ENCODE measurements at places on chromosomes 7 and 10.

DNA sequence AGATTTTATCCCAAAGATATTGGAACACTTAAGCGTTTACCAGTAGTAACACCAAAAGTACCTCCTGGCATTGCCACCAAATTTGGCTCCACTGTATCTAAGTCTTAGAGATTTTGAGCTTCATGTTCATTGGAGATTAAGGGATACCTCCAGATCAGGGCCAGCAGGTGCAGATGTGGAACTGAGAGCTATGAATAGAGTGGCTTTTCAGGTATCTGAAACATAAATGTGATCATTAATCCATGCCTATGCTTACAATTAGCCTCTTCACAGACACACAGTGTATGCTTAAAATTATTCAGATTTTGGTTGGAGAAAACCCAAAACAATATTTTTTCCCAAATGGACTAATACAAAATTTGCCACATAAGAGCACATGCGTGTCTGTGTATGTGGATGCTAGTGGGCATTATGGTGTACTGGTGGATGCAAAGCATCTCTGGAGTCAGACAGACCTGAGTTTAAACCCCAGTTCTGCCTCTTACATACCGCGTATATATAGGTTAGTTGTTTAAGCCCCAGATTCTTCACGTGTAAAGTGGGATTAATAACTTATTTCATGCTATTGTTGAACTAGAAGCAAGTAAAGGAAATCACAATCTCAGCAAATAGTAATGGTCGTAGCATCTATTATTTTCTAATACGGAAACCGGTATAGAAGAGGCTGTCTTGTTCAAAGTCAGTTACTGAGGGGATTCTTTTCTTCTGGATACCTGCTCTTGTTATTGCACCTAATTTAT is 6.8 kb upstream of the LRRC4 start:
- DNase-seq: no peak

- no peak for DNase-seq
Measured at GRCh38 chr7:1331561-1332467, 99.1 kb downstream of the UNCX start.

GRCh38 chr7:117656806-117657205 is 177.0 kb downstream of the CFTR start:
- no peak for DNase-seq

- DNase-seq: peak; percentile 68
Measured at GRCh38 chr10:77318739-77319138, 318.9 kb downstream of the KCNMA1 start.

DNA sequence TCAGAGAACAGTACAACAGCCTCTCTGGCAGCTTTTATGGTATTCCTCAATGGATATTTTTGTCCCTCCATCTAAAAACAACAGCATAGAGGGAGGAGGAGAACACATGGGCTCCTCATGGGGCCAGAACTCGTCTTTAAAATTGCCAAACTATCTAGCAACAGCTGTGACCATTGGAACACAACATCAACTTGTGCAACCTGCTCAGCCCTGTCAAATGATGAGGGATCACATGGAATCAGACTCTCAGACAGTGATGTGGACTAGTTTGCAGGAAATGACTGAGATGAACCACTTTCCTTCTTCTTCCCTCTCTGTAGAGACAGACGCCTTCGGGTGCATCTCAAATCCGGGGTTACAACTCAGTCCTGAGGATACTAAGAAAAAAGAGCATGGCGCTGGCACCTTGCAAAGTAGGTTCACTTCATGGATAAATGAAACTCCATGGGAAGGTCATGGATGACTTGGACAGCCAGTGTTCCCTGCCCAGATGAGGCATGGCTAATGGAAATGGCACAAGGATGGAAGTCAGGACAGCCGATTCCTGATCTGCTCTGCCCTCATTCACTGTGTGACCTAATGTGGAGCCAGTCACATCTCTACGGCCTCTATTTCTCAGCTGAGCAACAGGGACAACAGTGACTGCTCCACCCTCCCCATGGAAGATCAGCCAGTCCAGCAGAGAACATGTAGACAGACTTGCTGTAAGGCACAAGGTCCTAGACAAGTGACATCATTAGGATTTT is 24.6 kb upstream of the DGKI start:
- no peak for DNase-seq

GRCh38 chr10:14838582-14839304 is 637 bp downstream of the HSPA14 start:
- DNase-seq: peak; percentile 35

- DNase-seq: no peak
Measured at GRCh38 chr7:129896568-129897382, 56.0 kb downstream of the UBE2H start.

DNA sequence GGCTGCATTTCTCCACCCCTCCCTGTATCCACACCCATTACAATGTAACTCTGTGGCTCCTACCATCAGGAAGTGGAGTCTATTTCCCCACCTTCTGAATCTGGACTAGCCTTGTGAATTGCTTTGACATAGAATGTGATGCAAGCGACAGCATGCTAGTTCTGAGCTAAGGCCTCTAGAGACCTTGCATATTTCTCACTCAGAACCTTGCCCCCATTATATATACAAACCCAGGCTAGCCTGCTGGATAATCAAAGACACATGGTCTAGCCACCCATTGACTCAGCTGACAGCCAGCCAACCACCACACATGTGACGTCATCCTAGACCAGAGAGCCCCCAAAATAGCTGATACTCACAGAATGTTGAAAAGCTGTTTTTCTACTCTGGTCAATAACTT is 77.9 kb downstream of the CCDC71L start:
- DNase-seq: no peak

GRCh38 chr10:119703903-119704508 is 21.8 kb upstream of the INPP5F start:
- no peak for DNase-seq

DNA sequence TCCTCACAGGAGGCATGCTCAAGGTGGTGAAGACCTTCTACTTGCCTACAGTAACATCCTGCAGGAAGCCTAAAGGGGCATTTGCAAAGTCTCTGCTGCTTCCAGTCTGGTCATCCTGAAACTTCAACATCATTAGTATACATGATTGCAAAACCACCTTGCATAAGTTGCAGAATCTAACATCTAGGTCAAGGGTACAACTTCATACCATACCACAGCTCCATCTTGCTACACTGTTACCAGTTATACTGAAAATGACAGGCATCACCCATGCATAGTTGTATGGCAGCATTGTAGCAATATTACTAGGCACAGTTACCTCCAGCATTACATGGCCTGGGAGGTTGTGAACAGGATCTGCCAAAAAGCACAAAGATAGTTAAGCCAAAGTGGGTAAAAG is 13.7 kb upstream of the MACROH2A2 start:
- DNase-seq: no peak

DNA sequence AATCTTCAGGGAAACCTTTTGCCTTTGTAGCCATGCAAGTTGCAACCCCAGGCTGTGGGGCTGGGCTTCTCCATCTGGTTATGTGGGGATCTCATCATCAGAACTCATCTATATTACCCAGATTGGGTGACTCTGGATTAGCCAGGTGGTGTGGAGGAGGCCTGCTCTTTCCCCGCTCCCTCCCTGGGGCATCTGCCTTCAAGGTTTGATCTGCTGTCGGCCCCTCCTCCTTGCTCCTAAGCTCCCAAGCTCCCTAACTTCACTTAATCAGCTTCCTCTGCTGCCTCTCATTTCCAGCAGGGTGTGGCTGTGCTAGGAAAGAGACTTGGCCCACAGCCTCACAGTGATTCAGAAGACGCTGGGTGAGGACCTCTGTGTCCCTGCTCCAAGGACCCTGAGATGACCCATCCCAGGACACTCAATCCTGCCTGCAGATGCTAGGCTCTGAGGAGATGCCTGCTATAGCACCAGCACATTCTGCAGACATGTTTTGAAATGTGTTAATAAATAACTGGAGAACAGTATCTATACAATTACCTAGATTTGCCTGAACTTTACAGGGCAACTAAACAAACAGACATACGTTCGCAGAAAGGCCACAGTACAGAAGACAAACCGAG is 392.1 kb upstream of the PODXL start:
- DNase-seq: no peak

DNA sequence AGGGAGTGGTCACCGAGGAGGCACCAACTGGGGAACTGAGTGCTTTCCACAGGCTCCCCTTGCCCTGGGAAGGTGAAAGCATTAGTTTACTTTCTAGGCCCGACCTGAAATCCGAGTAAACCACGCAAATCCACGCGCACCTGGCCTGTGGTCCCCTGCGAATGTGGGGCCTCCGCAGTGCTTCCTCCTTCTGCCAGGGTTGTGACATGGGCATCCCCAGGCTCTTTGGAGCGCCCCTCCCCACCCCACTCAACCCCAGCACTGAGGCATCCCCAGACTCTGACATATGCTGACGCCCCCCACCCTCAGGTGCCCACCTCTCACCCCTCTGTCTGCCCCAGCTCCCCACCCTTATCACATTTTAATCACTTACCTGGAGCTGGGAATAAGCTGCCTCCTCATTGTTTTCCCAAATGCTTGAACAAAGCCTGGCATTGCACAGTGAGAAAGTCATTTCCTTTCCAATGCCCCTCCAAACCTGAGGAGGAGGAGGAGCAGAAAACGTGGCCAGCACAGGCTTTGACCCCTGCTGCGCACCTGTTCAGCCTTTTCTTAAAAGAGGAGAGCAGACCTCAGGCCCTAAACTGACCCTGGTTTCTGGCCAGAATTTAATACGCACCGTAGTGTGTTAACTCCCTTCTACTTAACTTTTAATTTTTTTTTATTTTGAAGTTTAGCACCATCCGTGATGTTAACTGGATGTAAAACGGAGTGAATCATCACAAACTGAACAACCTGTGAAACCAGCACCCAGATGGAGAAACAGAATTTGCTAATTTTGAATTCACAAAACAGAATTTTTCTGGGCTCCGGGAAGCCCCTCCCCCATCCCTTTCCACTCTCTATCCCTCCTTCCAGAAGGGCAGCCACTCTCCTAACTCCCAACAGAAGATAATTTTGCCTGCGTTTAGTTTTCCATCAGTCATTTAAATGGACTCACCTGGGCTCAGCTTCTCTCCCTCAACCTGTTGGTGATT is 129.4 kb downstream of the WDR11 start:
- DNase-seq: no peak

GRCh38 chr7:79570903-79571302 is 117.4 kb upstream of the MAGI2 start:
- DNase-seq: no peak

DNA sequence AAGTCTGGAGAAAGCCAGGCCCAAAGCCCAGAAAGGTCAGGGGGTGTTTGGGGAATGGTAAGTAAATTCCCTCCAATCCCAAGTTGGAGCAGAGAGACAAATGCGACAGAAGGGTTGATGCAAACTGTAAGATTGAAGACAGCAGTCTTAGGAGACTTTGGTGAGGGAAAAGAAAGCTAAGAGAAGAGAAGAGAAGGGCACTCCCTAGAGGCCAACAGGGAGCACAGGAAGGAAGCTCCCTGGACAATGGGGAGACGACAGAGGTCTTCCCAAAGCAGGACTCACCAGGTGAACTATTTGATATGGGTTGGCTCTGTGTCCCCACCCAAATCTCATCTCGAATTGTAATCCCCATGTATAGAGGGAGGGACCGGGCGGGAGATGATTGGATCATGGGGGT is 151.5 kb downstream of the KIF20B start:
- DNase-seq: no peak

- peak; percentile 69 for DNase-seq
Measured at GRCh38 chr10:44389150-44389549, 4.3 kb upstream of the CXCL12 start.

GRCh38 chr7:22725585-22725984 is 1.4 kb upstream of the IL6 start:
- DNase-seq: no peak

DNA sequence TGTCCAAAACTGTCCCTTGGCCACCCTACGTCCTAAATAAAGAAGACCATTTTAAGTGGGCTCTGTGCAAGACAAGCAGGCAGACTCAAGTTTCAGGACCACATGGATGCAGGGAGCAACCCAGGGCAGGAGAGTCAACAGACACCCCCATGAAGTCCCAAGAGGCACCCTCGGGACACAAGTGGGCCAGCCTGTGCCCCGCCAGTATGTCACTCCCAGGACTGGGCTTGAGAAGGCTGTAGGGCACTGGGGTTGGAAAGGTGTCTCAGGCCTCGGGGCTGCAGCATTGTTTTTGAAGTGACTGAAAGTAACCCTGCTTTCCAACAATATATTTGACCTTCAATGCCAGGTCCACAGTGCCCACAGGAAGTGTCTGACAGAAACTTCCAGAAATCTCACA is 157.4 kb downstream of the TNS3 start:
- DNase-seq: no peak

DNA sequence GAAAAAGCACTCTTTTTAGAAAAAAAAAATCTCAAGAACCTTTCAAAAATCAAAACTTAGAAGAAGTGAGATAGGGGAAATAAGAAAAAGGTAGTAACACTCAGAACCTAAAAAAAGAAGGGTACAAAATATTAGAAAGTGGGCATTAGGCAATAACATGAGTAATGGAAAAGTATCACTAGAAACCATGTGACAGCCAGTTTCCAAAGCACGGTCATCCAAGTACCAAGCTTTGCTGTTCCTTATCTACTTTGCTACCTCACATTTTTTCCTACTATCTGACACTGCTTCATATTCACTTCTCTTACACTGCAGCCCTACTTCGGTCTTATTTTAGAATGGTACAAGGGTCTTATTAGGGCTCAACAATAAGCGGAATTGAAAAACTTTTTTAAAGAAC is 30.3 kb downstream of the IMMP2L start:
- no peak for DNase-seq

Data from thyroid gland (tissue), 4 donors.